ENCODE measurements at places on chromosomes 5 and 9.
A peak's percentile ranks its signal among the peaks of the same experiment; 100 is the strongest.

DNA sequence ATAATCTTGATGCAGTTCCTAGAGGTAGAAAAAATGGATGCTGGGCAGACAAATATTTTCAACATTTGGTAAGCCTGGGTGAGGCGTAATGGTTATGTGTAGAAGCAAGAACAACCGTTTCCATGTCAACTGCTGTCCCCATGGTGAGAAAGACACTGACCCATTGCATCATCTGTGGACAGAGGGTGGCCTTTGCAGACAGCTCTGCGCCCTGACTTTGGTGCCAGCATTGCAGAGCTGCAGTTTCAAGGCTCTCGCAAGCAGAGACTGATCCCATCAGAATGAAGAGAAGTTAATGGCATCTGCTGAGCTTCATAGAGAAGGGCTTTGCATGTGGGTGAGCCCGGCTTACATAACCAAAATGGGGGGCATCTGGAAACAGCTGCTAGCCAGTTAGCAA, 179.0 kb upstream of the ADRA1B start:
- peak; percentile 6 for DNase-seq

- DNase-seq: peak; percentile 9
These were observed 165.9 kb downstream of the SH3GL2 start for GRCh38 chr9:17744786-17745185.

GRCh38 chr5:93101661-93102060, 479.4 kb downstream of the NR2F1-AS1 start:
- DNase-seq: no peak

DNA sequence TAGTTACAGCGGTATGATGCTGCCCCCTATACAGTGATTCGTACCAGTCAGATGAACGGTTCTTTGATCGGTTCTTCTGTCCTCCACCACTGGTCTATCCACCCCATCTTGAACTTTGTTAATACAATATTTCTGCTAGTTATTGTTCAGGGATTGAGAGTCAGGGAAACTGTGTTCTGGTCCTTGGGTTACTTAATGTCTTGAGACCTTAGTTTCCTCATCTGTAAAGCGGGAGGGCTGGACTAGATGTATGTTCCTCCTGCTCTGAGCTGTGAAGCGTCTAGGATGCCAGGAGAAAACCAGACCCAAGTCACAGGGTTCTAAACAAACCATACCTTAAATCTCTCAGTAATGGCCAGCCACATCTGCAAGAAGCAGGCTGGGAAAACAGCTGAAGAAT, 1.4 kb upstream of the PIP5K1B start:
- DNase-seq: no peak

- DNase-seq: no peak
These were observed 65.3 kb upstream of the ADAMTS2 start for GRCh38 chr5:179410291-179411160.

GRCh38 chr9:625613-626012, 215.9 kb upstream of the DMRT1 start:
- DNase-seq: no peak

DNA sequence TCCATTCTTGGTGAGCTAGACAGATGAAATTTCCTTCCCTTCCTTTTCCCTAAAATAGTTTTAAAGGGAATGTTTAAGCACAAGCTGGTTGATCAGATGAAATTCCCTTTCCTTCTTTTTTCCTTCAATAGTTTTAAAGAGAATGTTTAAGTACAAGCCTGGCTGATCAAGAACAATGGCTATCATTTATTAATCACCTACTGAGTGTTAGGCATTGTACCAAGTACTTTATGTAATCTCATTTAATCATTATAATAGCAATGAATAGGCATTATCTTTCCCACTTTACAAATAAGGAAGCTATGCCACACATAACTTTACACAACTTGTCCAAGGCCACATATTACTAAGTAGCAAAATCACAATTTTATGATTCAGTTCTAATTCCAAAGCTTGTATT, 152.0 kb upstream of the ACOT12 start:
- no peak for DNase-seq

- peak; percentile 28 for DNase-seq
These were observed 60.3 kb upstream of the EPB41L4B start for GRCh38 chr9:109381011-109381729.

GRCh38 chr5:102800427-102800826, 45.3 kb downstream of the PAM start:
- no peak for DNase-seq

GRCh38 chr5:130488252-130488651, 584.0 kb downstream of the CHSY3 start:
- no peak for DNase-seq

DNA sequence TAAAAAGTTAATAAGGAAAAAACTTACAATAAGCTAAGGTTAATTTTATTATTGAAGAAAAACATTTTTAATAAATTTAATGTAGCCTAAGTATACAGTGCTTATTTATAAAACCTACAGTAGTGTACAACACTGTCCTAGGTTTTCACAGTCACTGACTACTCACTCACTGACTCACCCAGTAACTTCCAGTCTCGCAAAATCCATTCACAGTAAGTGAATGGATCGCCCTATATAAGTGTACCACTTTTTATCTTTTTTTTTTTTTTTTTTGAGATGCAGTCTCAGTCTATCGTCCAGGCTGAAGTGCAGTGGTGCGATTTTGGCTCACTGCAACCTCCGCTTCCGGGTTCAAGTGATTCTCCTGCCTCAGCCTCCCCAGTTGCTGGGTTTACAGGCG, 47.7 kb downstream of the FNIP1 start:
- peak; percentile 80 for DNase-seq

- DNase-seq: no peak
These were observed 510.2 kb downstream of the PRELID2 start for GRCh38 chr5:145324767-145325479.

- DNase-seq: peak; percentile 55
These were observed 188.7 kb downstream of the FBXL17 start for GRCh38 chr5:108193021-108193795.

DNA sequence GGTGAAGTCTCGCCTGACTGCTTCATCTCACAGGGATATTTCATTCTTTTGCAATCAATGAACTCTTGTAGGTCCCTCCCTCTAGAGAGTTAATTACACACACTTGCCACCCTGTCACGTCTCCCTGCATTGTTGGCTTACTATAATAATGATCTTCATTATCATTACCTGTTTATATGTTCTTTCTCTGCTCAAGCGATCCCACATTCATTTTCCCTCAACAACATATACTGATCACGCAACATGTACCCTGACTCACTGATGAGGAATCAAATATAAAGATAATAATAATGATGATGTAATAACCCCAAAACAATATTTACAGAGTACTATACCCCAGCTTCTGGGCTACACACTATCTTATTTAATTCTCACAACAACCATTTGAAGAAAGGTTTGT, 88.5 kb downstream of the FEM1C start:
- DNase-seq: peak; percentile 62

GRCh38 chr5:166977911-166978422, 1313.5 kb upstream of the WWC1 start:
- no peak for DNase-seq

DNA sequence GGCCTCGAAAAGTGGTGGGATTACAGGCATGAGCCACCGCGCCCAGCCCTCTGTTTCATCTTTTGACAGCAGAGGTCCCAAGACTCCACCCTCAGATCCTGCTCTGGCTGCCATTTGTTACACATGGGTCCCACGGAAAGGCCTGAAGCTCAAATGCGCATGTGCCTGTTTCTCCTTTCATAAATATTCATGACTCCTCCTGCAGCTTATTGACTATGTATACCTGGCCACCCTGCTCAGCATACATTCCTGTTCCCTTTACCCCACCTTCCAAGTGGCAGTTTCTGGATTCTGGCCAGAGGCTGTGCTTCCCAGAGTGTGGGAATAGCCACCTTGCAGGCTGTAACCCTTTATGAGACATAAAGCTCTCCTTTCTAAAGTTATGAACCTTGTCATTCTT, 46.5 kb downstream of the AUH start:
- no peak for DNase-seq

DNA sequence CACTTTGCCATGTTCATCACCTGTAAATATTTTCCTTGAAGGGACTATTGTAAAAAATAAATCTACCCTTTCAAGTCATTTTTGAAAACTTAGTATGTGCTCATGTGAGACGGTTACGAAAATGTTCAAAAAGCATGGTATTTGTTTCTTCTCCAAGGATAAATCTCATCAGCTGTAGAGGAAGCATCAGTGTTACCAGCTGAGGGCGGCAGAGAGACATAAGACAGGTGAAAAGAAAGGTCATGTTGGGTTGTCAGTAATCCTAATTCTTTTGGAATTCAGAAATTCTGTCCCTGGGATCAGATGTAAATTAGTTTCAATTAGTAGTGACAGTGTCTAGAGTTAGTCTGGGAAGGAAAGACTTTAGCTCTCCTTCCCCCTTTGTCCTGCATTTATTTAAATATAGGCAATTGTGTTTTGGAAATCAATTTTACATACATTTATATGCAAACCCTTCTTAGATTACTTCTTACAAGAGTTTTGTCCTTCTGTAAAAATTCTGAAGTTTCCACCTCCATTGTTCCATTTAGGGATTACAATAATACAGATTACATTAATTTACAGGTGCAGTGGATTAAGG, 791.9 kb upstream of the CDH6 start:
- peak; percentile 0 for DNase-seq

- DNase-seq: no peak
These were observed 37.6 kb upstream of the MAN2A1 start for GRCh38 chr5:109652096-109652495.

GRCh38 chr9:106797299-106797698, 65.7 kb upstream of the ZNF462 start:
- DNase-seq: peak; percentile 21

- DNase-seq: peak; percentile 50
These were observed 511.2 kb downstream of the SEMA5A start for GRCh38 chr5:9034649-9035048.

GRCh38 chr5:77391240-77391765, 100.8 kb downstream of the WDR41 start:
- DNase-seq: no peak

GRCh38 chr9:134146774-134147493, 11.1 kb downstream of the WDR5 start:
- DNase-seq: no peak

- DNase-seq: no peak
These were observed 14.2 kb downstream of the SLIT3 start for GRCh38 chr5:169286572-169287300.

DNA sequence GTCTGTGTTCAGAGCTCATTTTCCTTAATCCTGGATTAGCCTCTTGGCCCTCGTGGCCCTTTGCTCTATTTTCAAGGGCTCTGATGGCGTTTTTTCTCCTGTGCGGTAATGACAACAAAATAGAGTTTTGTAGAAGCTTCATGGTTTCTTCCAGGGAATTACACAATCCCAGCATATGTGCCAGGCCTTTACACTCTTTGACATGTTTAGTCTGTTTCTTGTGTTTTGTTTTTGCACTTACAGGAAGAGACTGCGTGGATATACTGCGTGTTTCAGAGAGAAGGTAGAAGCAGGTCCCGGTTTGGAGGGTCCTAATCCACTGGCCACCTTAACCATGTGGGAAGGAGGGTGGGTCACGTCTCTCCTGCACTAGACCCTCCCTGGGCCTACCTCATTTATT, 400.2 kb upstream of the IRX4 start:
- no peak for DNase-seq

- DNase-seq: no peak
These were observed 1.1 kb upstream of the SH3TC2 start for GRCh38 chr5:149063896-149064478.

DNA sequence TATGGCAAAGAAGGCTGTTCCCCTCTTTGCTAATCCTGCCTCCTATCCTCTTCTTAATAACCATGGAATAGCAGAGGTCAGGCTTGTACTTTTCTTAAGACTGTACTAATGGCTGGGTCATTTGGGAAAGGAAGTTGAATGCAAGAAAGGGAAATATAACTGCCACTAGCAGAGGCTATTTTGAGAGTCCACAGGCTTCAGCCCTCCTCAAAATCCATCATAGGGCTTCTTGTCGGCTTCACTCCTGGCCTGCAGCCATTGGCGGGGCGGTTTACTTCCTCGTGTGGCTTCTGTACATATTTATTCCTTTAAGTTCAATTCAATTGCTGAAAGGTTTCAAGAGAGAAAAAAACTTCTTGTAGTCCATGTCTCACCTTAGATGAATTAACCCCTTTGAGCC, 2.8 kb upstream of the PARP8 start:
- no peak for DNase-seq

GRCh38 chr5:141973871-141974595, 5.1 kb downstream of the RNF14 start:
- peak; percentile 74 for DNase-seq

GRCh38 chr5:53256746-53257145, 147.2 kb upstream of the MOCS2 start:
- peak; percentile 73 for DNase-seq

GRCh38 chr9:126806336-126806735, 1.5 kb downstream of the ZBTB43 start:
- DNase-seq: peak; percentile 75

- DNase-seq: no peak
These were observed 10.7 kb downstream of the HNRNPH1 start for GRCh38 chr5:179612577-179613459.

DNA sequence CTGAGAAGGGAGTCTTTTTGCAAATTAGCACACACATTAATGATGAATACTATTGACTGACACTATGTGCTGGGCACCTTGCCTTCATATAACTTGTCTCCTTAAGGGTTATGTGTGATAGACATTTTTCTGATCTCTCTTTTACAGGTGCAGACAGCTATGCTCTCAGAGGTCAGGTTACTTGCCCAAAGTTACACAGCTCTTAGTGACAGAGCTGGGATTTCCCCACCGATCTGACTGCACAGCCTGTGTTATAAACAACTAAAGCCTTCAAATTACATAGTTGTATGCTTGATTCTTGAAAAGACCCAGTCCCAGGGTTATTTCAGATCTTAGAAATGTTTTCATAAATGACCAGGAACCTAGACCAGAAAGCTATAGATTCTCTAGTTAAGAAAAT, 462.7 kb downstream of the EBF1 start:
- no peak for DNase-seq

DNA sequence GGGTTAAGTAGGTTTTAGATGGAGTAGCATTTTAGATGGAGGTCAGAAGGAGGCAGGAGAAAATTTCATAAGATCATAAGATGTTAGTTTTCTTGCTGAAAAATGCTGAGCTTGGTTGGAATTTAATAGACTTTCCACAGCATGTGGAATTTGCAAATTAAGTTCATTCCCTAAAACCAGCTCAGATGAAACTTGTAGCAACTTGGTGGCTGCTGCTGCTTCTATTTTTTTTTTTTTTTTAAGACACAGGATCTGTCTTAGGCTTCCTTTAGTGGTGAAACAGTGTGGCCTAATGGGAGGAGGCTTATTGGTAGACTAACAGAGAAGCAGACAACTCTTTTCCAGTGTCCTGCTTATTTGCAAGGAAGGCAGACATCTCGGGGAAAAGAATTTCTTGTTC, 154.5 kb downstream of the AOPEP start:
- no peak for DNase-seq

All from fibroblast of mammary gland (primary cell).